ENCODE measurements at places on chromosomes 2 and 18. TPM values are rescaled to one million over a fixed set of nuclear protein-coding genes. Genes with fewer than 3 reads are reported as not detected.

DNA sequence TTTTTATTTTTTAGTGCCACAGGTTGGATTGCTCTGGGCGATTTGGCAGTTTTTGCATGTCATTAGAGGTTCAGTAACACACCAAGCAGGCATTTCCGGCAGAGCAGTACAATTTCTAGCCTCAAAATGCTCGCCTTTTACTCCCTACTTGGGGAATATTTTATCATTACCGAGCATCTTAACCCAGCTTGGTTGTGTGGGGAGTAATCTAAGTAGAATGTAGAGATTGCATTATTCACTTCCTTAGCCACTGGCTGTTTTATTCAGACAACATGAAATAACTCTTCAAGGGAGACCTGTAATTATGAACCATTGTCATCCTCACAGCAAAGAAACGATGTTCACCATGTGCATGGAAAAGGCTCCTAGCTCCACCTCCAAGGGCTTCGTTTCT lies 13.1 kb downstream of the GRP start:
- DNase-seq: no peak

DNA sequence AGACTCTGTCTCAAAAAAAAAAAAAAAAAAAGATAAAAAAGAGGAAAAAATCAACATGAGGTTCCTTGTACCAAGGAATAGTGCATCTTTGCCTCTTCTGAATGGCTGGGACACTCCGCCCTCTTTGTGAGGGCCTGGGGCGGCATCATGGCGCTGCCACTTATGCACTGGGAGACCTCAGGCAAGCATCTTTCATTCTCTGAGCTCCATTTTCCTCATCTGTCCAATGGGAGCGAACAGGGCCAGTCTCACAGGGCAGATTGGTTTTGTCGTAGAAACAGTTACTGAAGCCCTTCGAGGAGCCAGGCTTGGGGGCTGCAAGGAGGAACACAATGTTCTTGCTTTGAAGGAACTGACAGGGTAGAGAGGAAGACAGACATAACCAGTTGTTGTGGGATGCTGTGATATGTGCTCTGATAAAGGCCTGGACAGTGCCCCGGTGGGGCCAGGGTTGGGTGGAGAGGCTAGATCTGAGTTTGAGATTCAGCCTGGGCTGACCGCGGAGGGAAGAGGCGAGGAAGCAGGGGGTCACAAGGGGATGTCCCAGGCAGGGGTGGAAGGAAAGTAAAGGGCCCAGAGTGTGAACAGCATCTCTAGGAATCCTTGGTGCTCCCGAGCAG lies 14.1 kb downstream of the ZFP36L2 start:
- no peak for DNase-seq

Gene ADGRF3
- 0.19 TPM for total RNA-seq

Gene EML6
- total RNA-seq: 2.4 TPM

Gene CD8B
- total RNA-seq: 0.67 TPM

- DNase-seq: no peak
Measured at GRCh38 chr2:175366815-175367214, 185.3 kb upstream of the ATP5MC3 start.

DNA sequence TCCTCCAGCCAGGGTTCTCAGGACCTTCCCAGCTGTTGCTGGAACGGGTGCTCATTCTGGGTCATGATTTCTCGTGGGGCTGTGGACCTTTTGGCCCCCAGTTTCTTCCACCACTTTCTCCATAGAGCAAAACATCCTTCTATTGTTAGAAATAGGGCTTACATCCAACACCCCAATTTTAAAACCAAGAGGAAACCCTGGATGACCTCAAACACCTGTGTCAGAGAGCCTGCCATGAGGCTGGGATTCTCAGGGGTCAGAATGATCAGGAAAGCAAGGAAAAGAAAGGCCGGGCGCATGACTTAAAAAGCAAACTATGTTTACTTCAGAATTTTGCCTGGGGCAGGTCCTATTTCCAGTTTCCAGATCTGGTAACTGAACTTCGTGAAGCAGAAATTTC lies 307.9 kb upstream of the MEIS1 start:
- DNase-seq: no peak

GRCh38 chr18:78422336-78422735 lies 557.3 kb upstream of the SALL3 start:
- DNase-seq: no peak

GRCh38 chr2:158197940-158198339 lies 96.3 kb downstream of the UPP2 start:
- DNase-seq: no peak

Gene MPV17
- 61.9 TPM for total RNA-seq

Gene FAM237A
- total RNA-seq: not detected

DNA sequence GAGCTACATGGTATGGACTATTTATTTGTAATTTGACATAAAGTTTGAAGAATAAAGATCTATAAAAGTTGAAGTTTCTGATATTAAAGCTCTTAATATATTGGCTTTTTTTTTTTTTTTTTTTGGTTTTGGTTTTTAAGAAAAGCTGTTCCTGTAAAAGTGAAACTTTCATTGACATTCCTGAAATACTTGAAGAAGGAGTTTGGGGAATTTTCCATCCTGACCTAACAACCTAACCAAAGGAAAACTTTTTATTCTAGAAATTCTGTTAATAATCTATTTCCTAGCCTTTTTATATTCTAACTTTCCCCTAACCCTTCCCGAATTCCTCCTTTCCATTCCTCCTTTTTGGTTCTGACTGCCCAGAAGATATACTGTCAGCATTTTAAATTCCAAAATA lies 83.7 kb downstream of the ACSL3 start:
- DNase-seq: no peak

Measured in mesenteric fat pad (tissue), 1 donor.